ENCODE measurements at places on chromosomes 7 and 10.

DNA sequence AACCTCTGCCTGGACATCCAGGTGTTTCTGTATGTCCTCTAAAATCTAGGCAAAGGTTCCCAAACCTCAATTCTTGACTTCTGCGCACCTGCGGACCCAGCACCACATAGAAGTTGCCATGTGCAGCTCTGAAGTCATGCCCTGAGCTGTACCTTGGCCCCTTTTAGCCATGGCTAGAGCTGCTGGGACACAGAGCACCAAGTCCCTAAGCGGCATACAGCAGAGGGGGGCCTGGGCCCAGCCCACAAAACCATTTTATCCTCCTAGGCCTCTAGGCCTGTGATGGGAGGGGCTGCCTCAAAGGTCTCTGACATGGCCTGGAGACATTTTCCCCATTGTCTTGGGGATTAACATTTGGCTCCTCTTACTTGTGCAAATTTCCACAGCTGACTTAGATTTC, 14.6 kb downstream of the TMEM243 start:
- no peak for DNase-seq

GRCh38 chr10:120115959-120116358, 223.4 kb downstream of the SEC23IP start:
- DNase-seq = no peak

- DNase-seq = no peak
Observed at GRCh38 chr7:127905491-127906330, 125.5 kb downstream of the LRRC4 start.

DNA sequence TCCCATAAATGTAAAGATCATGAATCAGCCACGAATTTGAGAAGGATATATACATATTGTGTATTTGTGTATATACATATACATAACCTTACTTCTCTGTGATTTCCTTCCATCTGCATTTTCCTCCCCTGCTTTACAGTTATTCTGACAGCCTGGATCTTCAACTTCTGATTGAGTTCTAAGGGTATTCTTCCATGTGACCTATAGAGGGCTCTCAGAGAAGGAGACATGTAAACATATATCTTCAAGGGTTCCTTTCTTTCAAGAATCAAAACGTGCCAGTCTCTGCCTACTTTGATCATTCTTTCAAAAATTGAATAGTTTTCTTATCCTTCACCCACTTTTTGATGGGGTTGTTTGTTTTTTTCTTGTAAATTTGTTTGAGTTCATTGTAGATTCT, 453.7 kb upstream of the POT1 start:
- DNase-seq = no peak

GRCh38 chr10:86283466-86284287, 82.9 kb downstream of the GRID1 start:
- no peak for DNase-seq

DNA sequence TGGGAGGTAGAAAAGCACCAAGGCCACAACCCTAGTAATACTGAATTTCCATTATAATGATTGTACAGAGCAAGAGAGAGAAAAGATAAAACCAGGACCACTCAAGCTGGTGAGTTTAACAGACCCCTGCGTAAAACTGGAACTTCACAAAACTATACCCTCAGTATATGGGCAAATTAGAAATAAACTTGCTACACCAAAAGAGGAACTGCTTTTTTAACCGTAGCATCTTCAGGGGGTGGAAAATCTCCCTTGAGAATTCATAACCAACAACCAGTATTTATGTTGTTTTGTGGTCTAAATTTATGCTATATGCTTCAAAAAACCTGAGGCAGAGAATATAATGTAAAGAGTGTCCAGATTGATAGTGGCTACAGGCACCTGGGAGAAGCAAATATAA, 171.2 kb downstream of the SGMS1 start:
- no peak for DNase-seq

GRCh38 chr10:93190372-93190771, 116.7 kb downstream of the CYP26A1 start:
- no peak for DNase-seq

GRCh38 chr7:17139081-17139480, 159.4 kb upstream of the AHR start:
- no peak for DNase-seq

DNA sequence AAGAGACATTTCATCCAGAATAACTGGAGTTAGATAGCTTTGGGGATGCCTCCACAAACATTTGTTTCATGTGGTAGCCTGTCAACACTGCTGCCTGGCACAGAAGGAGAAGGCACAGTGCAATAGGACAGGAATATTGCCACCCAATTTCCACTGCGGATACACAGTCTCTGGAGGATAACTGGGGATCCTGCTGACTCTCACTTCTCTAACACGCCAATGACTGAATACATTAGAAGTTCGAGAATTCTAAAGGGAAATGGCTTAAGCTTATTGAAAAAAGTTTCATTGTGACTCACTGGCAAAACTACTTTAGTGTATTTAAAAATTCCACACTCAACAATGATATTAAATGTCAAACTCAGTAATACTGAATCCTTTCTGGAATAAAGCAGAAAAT, 12.9 kb downstream of the ARL3 start:
- DNase-seq = no peak

- DNase-seq = no peak
Observed at GRCh38 chr7:50095634-50096033, 2.6 kb upstream of the ZPBP start.

- DNase-seq = no peak
Observed at GRCh38 chr7:152752200-152752912, 7.2 kb upstream of the ACTR3B start.

- DNase-seq = no peak
Observed at GRCh38 chr10:125265579-125265955, 105.2 kb upstream of the CTBP2 start.

- DNase-seq = no peak
Observed at GRCh38 chr7:18552943-18553604, 57.5 kb downstream of the HDAC9 start.

- DNase-seq = no peak
Observed at GRCh38 chr10:100741378-100742075, 3.9 kb upstream of the PAX2 start.

DNA sequence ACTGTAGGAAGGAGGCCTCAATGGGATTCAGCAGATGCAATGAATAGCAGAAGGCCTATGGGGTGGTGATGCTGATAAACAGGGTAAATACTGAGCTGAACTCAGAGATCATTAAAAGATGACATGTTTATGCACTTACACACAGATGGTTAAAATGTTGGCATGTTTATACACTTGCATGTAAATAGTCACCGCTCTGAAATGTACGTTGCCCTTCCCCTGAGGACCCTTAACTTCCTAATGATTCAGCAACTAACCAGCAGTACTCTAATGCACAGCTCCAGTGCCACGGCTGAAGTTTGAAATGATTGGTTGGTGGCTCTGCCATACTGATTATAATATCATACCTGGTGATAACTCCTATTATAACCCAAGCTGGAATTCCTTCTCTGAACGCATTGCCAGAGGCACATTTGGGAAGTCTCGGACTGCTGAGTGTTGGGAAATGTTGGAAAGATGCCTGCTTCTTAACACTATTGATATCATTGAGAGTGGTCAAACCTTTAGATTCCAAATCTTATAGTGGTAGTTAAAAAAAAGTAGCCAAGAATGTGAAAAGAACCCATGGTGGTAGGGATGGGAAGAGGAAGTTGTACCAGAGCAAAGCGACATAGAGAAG, 3.7 kb upstream of the CAV1 start:
- DNase-seq = no peak

GRCh38 chr7:30255064-30255769, 29.2 kb upstream of the ZNRF2 start:
- DNase-seq = no peak

- no peak for DNase-seq
Observed at GRCh38 chr7:154696556-154696955, 306.4 kb downstream of the PAXIP1 start.

- peak; percentile 27 for DNase-seq
Observed at GRCh38 chr10:35194906-35195305, 68.3 kb downstream of the CREM start.

- no peak for DNase-seq
Observed at GRCh38 chr10:3363311-3364045, 190.9 kb upstream of the PITRM1 start.

DNA sequence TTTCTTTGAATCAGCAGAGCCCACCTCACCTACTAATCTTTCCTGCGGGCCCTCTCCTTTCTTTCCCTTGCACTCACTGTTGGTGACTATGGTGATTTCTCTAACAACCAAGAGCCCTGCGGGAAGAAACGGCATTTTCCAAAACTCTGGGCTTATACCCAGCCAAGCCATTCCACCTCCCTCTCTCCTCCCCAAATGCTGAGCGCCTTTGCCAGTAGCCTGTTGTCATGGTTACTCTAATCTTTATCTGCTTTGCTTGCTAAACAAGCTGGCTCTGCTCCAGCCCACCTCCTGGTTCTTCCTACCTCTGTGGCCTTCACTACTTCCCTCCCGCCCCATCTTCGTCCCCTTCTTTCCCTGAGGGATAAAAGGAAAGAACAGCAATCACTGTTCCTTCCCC, 86.7 kb downstream of the DGKI start:
- no peak for DNase-seq

GRCh38 chr10:72911758-72912157, 18.2 kb downstream of the OIT3 start:
- no peak for DNase-seq

- DNase-seq = no peak
Observed at GRCh38 chr7:41164440-41164839, 538.5 kb downstream of the INHBA start.

DNA sequence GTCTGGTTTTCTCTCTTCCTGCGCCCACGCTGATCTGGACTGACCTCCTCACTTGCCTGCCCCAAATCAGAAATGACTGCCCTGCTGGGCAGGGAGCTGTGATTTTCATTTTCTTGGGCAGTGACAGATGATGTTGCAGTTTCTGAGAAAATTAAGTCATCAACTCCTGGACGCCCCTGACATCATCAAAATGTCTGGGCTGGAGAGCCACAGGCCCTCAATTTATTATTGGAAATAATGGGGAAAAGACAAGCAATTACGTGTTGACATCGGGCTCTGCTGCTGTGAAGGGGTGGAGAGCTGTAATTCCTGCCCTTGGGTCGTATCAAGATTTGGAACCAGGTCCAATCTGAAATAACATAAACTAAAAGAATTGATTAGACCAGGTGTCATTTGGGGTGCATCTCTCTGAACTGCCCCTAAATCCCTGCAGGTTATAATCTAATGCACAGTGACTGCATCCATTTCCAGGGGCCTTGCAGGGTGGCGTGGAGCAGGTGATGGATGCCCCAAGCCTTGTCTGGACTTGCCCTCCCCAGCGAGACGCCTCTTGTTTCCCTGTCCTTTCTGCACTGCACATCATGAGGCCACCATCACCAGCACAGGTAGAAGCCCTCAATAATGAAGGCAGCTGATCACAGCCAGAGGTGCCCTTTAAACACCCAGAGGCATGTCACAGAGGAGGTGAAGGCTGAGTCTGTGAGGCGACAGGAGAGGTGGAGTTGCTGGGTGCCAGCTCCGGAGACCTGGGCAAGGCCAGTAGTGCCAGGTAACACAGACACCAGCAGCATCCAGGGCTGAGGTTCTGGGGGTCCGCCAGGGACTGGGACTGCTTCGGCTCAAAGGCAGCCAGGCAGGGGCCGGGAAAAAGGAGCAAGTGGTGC, 98.7 kb downstream of the HTR5A start:
- no peak for DNase-seq

- no peak for DNase-seq
Observed at GRCh38 chr10:114252883-114253282, 13.8 kb downstream of the VWA2 start.

- no peak for DNase-seq
Observed at GRCh38 chr7:57772126-57772924, 322.3 kb downstream of the ZNF716 start.

DNA sequence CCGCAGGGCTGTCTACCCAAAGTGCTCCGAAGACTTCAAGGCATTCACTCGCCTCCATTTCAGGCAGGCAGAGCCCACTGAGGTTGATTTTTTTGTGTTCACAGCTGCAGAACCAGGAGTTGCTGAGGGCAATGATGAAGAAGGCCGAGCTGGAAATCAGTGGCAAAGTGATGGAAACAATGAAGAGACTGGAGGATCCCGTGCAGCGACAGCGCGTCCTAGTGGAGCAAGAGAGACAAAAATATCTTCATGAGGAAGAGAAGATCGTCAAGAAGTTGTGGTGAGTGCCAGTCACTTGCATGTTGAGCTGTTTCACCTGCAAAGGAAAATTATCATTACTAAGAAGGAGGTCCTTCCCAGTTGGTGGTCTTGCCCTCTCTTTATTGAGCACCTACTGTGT, 210.5 kb downstream of the ARHGAP21 start:
- no peak for DNase-seq

GRCh38 chr7:157824819-157825121, 488.0 kb downstream of the DNAJB6 start:
- DNase-seq = no peak

- DNase-seq = no peak
Observed at GRCh38 chr10:2772816-2773631, 294.3 kb upstream of the PFKP start.

DNA sequence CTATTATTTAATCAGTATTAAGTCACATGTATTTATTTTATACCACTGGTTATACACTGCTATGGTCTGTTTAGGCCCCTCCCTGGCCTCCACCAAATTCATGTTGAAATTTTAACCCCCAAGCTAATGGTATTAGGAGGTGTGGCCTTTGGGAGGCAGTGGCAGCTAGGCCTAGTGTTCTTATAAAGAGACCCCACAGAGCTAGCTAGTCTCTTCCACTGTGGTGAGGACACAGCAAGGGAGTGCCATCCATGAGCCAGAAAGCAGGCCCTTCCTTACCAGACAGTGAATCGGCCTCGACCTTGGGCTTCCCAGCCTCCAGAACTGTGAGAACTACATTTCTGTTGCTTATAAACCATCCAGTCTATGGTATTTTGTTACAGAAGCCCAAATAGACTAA, 28.7 kb downstream of the RBM48 start:
- DNase-seq = no peak

Measured in activated CD8-positive, alpha-beta memory T cell treated with anti-CD3 and anti-CD28 coated beads for 1 hour (primary cell).